CD4-positive, alpha-beta T cell treated with Interleukin-12 subunit alpha and Interleukin-12 subunit beta, for 1 hour (primary cell): ENCODE measurements at places on chromosomes 6 and 20.

GRCh38 chr6:150685860-150686259 is 86.2 kb downstream of the PLEKHG1 start:
- peak; percentile 50 for DNase-seq

- DNase-seq, result no peak
These were observed at the start of gene POPDC3 for GRCh38 chr6:105179244-105180065. Gene POPDC3 (minus strand): TSS chr6:105180014. CDS start chr6:105161909, 18,105 bp downstream.

GRCh38 chr20:23874747-23875146 is 4.8 kb downstream of the CST5 start:
- DNase-seq, result no peak

- no peak for DNase-seq
These were observed 39.4 kb downstream of the RREB1 start for GRCh38 chr6:7147051-7147671.

DNA sequence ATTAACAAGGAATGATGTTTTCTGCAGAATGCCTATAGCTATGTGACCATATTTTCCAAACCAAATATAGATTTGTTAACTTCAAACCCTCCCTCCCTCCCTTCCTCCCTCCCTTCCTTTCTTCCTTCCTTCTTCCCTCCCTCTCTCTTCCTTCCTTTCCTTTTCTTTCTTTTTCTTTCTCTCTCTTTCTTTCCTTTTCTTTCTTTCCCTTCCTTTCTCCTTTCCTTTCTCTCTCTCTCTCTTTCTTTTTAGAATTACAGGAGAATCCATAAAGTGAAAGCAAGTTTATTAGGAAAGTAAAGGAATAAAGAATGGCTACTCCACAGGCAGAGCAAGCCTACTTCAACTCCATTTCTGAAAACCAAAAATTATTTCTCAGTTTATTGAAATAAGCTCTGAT is 153.0 kb downstream of the AHI1 start:
- DNase-seq, result no peak

DNA sequence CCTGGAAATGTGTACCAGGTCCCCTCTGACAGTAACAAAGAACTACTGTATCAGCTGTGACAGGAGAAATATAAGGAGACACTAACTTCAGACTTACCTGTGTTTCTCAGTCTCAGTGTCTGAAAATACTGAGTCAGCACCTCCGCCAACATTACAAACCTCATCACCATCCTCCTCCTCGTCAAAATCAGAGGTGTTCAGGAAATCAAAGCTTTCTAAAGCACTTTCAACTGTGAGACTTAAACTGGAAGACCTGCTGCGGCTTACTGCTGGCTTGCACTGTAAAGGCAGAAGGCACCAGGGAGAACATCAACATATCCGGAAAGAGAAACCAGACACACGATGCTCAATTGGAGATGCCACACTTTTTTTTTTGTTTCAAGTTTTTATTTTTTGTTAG is 40.3 kb upstream of the ARMH2 start:
- DNase-seq, result peak; percentile 17

GRCh38 chr6:16570221-16570553 is 191.1 kb downstream of the ATXN1 start:
- DNase-seq, result no peak

- no peak for DNase-seq
These were observed 16.2 kb upstream of the BLCAP start for GRCh38 chr20:37543828-37544227.

DNA sequence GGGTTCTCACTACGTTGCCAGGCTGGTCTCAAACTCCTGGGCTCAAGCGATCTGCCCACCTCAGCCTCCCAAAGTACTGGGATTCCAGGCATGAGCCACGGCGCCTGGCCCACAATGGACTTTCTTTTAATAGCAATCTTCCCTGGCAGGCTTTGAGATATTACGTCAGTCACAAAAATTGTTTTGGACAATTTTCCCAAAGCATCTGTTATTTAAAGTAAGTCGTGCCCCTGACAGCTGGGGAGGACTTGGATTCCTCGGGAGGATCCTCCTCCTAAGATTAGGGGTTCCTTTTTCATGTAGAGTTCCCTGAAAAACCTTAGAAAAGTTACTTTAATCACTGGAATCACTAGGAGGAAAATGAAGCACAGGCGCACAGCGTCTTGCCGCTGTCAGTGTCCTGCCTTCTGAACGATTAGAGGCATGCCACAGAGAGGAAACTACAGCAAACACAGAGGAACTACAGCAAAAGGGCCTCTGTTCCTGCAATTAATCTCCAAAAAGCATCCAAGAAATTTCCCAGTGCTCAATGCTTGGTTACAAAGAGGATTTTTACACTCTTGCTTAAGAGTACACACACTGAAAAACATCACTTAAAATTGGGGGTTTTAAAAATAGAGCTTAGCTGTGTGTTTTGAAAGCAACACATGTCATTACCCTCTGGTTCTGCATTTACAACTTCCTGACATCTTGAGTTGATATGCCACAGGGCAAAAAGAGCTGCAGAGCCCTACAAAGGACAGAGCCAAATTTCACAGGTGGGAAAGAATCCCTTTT is 4.5 kb downstream of the ACSS1 start:
- no peak for DNase-seq

- peak; percentile 6 for DNase-seq
These were observed 8.9 kb upstream of the MLN start for GRCh38 chr6:33812669-33813068.
